ENCODE measurements at places on chromosomes 3 and 15.

GRCh38 chr3:48135552-48136495 lies 52.4 kb downstream of the CDC25A start:
- no peak for DNase-seq

- DNase-seq, result peak; percentile 72
Observed at GRCh38 chr3:119643528-119643927, 16.9 kb downstream of the POPDC2 start.

DNA sequence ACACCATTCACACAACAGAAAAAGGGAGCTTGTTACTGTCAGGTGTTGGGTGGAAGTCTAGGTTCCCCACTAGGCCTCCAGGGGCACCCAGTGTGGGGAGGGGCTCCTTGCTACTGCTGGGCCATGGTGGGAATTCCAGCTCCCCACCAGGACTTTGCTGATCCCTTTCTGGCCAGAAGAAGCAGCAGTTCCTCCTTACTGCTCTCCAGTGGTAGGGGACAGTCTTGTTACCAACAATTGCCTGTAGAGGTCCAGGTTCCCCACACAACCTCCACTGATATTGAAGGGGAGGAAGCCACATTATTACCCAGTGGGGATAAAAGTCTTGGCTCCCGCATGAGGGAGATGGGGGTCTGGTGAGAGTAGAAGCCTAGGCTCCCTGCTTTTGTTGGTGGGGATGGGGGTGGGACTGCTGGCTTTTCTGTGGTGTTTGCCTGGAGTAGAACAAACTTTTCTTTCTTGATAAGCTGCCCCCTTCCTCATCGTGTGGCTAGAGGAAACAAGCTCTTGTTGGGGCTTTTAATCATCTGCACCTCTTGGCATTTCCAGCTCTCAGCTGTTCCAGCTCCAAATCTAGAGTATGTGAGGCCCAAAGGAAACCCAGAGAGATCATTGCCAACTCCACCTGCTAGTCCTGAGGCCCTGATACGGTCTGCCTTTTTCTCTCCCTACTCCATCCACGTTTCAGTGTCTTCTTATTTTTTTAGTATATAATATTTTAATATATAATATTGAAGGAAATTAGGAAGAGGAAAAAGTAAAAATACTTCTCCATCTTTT lies 824.2 kb downstream of the AGBL1 start:
- no peak for DNase-seq

DNA sequence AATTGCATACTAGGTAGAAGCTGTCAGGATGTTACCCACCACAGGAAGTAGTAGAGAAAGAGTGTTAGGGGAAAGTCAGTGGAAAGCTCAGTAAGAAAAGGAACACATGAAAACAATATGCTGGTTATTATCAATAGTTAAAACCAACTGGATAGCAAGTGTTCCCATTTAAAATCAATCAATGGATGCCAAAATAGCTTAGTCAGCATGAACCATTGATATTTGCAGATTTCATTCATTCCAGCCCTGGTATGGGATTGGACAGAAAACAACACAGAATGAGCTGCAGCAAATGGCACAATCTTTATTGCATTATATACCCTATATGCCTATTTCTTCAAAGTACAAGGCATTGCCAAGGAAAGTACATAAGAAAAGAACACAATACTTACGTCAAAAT lies 293.7 kb downstream of the EPHA6 start:
- no peak for DNase-seq

GRCh38 chr15:70375586-70375985 lies 277.9 kb upstream of the TLE3 start:
- DNase-seq, result no peak

DNA sequence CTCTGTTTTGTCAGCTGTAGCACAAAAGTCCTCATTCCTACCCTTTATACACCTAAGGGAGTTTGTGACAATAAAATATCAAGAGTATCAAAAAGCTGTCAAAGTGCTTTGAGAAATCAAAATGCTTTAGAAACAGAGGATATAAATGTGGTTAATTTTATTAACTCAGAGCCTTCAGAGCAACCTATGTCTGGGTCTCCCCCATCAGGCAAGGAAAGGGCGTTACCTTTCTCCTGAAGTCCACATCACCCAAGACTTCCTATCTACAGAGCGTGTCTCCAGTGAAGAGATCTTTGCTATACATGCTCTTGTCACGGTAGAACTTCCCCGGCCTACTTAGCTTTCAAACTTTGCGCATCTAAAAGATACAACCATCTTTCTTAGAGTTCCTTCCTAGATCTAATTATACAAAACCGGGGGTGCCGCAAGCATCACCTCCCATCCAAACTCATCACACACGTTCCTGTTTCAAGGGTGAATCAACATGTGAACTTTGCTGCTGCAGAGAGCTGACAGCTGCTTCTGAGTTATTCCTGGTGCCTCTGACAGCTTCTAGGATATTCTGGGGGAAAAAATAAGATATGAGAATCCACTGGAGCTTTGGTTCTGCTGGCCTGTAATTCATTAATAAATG lies 93.0 kb downstream of the RARB start:
- DNase-seq, result no peak

DNA sequence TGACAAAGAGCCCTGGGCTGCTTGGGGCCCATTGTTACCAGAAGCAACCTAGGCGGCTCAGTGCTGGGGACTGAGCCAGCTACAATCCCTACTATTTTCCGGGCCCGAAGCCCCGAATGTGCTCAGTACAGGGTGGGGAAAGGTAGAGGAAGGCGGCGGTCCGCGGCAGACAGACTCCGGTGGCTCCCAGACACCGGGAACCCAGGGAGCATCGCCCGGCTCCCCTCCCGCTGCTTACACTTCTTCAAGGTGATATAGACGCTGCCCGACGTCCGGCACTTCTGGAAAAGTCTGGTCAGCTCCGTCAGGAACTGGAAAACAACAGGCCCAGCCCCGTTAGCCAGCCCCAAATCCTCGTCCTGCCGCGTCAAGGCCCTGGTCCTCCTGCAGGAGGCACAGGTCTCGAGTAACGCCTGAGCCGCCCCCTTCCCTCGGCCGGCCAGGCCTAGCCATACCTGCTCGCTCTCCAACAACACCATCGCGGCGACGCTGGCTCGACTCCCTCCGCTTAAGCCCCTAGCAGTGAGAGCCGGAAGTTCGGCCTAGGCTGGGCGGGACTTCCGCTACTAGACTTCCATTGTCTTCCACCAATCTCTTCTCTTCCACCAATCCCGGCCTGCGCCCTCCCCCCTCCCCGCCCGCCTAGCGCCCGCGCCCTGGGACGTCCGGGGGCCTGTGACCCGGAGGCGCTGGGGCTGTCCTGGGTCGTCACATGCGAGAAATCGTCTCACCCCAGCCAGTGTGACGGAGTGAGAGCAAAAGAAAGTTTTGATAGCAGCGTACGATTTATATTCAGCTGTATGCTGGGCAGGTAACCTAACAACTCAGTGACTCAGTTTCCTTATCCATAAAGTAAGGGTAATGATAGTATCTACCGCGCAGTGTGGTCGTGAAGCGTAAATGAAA lies at the start of gene SRP14:
TSS of gene SRP14 (minus strand) at position 544 of the 906 bp plus-strand sequence. CDS start at position 479, 65 bp downstream.
- DNase-seq, result peak; percentile 60

- no peak for DNase-seq
Observed at GRCh38 chr15:41883484-41883825, 10.4 kb downstream of the SPTBN5 start.

GRCh38 chr3:128537091-128537703 lies 44.2 kb upstream of the GATA2 start:
- DNase-seq, result no peak

DNA sequence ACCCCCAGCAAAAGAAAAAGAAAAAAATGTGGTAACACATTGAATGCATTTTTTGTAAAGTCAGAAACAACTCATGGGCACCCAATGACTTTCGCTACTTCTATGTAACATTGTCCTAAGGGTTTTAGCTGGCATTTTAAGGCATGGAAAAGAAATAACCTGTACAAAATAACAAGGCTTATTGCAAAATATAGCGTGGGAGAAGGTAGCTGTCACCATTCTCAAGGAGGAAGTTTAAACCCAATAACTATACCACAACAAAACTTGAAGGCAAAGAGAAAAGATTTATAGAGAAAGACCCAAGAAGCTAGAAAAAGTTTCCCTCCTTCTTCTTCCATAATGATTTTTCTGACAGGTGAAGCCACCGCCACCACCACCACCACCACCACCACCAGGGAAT lies 55.7 kb upstream of the ACP3 start:
- DNase-seq, result no peak

GRCh38 chr3:2603692-2604289 lies 505.1 kb downstream of the CNTN4 start:
- DNase-seq, result no peak

- DNase-seq, result no peak
Observed at GRCh38 chr3:168738527-168739325, 643.0 kb upstream of the GOLIM4 start.

DNA sequence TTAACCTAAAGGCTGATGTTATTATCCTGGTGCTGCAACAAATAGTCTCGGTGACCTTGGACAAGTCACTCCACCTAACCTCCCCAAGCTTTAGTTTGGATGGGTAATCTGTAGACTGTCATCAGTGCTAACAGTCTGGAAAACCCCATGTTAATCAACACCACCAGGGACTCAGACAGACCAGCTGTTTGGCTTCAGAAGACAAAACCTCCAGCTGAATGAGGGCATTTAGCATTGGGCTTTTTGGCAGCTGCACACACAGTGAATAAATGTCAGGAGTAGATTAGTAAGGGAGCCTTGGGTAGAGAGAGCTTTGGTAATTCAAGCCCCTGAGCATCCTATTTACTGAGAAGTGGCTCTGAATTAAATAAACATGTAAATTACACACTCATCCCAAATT lies 24.9 kb upstream of the C3orf80 start:
- DNase-seq, result no peak

DNA sequence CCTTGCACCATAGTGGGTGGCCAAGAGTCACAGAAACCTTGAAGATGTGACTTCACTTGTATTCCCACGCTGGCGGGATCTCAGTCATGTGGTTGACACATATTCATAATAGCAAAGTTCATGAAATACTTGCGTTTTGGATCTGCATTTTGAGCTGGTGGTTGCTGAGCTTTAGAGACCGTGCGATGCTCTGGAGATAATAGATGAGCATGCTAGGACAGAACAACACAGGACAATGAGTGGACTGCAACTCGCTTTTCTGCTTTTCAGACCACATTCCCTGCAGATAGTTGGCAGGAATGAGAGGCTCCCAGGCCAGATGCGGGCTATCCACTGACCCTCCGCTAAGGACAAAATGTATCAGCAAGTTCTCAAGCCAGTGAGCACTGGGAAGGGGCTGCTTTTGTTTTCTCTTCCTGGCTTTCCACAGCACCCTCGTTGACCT lies 13.8 kb upstream of the STARD5 start:
- DNase-seq, result no peak

GRCh38 chr15:58288592-58288991 lies 143.2 kb upstream of the LIPC start:
- no peak for DNase-seq

- no peak for DNase-seq
Observed at GRCh38 chr3:111769110-111769991, 89.7 kb upstream of the PHLDB2 start.

DNA sequence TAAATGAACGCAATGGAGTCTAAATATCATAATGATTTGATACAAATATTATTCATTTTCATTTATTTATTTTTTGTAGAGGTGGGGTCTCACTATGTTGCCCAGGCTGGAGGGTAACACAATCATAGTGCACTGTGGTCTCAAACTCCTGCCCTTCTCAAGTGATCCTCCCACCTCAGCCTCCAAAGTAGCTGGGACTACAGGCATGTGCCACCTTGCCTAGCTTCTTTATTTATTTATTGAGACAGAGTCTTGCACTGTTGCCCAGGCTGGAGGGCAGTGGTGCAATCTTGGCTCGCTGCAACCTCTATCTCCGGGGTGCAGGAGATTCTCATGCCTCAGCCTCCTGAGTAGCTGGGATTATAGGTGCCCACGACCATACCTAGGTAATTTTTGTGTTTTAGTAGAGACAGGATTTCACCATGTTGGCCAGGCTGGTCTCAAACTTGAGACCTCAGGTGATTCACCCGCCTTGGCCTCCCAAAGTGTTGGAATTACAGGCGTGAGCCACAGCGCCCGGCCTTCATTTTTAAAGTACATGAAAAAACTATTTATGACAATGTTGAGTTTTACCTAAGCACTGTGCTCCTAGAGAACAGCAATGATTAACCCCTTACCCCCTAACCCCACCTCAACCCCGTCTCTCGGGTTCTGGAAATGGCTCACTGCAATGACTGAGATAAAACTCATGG lies 4.0 kb upstream of the AEN start:
- DNase-seq, result no peak

- DNase-seq, result no peak
Observed at GRCh38 chr3:54180921-54181320, 58.6 kb downstream of the CACNA2D3 start.

DNA sequence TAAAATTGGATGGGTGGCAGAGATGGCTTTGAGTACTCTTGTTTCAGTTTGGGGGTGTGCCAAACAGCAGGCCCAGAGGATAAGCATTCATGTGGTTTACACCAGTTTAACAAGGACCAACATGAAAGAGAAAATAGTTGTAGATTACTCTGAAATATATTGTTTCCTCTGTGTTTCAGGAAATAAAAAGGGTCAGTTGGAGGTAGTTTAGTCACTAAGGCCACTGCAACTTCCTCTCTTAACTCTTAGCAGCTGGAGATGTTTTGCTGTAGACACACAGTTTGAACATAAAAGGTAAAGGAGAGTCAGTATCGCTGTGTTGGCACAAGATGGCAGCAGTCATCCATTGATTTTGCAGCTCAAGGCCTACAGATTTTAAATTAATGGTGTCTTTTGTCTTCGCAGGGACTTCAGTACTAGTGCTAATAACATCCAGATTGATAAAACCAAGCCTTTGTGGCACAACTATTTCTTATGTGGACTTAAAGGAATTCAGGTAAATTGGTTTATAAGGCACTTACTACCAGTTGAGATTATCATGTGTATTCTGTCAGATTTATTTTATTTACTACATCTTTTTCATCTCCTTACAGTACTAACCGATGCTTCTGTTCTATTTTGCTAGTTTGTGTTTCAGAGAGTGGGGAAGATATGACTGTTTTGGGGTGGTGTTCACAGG lies 65.5 kb downstream of the GALK2 start:
- peak; percentile 59 for DNase-seq

DNA sequence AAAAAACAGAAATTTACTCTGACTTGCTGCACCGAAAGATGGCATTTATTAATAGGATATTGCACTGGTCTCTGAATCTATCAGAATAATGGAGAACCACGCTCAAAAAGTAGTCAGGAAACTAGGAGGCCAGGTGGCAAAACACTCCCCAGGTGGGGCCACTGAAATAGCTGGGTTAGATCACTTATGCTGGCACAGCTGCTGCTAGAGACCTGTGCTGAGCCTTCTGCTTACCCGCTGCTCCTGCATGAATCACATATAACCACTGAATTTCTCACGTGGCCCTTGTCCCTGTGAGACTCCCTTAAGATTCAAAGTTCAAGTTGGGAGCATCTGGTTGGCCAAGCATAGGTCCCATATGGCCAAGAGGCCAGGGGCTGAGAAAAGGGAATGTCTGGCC lies 66.0 kb upstream of the OXTR start:
- DNase-seq, result no peak

GRCh38 chr3:66469220-66469640 lies 31.6 kb downstream of the LRIG1 start:
- no peak for DNase-seq
